ENCODE measurements at places on chromosomes 11 and 22.
A peak's percentile ranks its signal among the peaks of the same experiment; 100 is the strongest.

DNA sequence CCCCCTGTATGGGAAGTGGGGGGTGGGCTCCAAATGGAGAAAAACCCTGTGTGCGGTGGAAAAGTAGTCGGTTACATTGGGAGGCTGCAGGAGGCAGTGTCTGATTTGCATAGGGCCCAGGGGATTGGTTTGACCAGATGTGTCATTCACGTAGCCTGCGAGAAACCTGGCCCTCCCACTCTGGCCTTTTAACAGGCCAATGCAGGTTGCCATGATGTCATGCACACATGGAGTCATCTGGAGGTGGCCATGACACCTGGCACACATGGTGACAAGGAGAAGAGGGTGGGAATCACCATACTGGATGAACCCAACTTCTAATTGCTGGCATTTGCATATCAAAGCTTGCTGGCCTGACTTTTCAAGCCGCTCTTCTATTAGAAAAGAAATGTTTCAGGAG, 50.6 kb downstream of the FAM181B start:
- no peak for DNase-seq

DNA sequence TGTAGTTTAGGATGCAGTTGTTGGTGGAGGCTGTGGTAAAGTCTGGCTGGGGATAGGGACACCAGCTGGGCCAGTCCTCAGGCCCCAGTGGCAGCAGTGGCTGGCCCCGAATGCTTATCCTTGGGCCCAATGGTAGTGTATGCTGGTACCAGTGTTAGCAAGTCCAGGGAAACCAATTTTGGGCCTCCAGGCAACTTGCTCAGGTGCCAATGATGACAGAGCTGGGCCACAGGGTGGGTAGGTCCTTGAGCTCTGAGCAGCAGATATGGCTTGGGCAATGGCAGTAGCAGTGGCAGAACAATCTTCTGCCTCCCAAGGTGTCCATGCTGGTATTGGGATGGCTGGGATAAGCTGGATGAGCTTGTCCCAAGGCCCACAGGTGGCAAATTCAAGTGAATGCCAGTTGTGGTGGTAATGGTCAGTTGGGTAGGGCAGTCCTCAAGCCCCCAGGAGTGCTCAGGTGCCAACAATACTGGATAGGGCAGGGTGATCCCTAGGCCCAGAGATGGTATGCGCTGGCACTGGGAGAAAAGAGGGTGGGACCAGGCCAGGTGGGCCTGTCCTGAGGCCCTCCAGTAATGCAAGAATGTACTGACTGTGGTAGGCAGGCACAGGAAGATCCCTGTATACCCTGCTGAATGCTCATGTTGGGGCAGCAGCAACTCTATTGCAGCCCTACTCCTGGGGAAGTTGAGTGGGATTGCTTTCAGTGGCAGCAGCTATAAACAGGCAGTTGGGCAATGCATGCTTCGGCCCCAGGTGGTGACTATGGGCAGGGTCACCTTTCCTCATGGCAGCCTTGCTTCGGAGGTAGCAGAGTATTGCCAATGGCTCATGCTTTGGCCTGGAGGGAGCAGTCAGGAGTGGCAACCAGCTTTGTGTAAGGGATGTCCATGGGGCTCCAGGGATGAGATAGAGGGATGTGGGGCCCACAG, 54.7 kb downstream of the KCNQ1OT1 start:
- no peak for DNase-seq

DNA sequence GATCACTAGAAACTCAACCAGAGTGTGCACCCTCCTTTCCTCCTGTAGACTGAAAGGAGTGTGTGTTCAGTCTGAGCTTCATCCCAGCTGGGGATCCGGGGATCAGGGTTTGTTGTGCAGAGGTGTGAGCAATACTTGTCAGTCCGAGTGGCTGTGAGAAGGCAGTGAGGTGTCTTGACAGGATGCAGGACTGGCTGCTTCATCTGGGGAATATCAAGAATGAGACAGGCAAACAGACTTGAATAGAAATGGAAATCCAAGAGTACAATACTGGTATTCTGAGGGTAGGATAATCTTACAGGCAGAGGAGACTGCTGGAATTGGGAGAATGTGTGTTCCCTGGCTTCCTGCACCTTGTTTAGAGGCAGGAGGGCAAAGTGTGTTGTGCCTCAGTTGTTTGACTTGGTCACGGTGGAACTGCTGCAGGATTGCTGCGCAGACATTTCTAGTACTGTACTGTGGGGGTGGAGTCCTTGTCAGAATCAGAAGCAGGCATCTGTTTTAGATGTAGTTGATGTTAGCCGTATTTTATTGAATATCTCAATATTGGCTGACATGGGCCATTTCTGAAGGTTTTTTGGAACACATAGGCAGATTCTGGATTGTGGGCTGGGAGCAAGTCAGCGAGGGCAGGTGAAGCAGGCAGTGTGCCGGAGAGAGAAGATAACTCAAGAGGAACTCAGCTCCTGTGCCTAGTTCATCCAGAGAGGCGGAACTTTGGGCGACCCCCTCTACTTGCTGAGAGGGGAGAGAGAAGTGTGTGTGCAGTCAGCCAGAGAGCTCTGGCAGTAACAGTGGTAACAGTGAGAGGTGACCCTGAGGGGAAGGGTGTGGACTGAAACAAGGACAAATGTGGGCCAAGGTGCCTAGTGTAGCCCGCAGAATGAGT, 27.1 kb upstream of the GRK2 start:
- no peak for DNase-seq

DNA sequence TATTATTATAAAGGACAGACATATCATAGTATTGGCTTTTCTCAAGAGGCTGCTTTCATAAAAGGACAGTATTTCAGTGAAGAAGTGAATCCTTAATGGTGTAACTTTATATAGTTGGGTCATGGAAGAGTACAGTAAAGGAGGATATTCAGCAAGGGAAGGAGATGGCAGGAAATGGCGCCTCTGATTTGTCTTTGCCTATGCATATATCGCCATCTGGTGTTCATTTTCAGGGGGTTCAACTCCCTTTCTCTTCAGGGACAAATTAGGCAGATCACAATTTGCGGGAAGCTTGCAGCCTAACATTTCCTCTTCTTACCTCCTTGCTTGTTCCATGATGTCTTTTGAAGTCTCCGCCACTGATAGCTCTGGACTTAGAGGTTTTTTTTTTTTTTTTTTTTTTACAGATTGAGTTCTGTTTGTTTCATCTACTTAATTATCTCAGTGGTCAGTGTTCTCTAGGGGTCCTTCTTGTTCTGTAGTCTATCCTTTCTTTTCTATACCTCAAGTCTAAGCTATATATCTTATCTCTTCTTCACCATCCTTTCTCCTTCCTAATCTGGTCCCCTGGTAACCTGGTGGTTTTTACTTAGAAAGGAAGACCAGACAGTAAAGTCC, 21.8 kb upstream of the RRM1 start:
- peak; percentile 55 for DNase-seq

DNA sequence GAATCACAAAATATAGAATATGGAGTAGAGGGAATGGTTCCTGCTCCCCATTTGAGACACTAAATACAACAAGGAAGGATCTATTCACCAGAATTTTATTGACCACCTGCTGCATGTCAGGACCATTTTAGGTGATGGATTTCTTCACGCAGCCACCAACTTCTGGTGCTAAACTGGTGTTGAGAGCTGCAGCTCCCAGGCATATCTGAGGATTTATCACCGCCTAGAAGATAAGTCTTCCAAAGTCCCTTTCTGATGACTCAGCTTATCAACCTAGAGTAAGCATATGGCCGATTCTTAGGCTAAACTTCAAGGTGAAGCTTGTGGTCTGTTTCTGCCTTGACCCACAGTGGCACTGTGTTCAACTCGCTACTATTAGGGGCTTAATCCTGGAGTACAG, 6.7 kb downstream of the DDI1 start:
- no peak for DNase-seq

- no peak for DNase-seq
Observed at GRCh38 chr11:63212742-63213141, 30.7 kb downstream of the SLC22A25 start.

DNA sequence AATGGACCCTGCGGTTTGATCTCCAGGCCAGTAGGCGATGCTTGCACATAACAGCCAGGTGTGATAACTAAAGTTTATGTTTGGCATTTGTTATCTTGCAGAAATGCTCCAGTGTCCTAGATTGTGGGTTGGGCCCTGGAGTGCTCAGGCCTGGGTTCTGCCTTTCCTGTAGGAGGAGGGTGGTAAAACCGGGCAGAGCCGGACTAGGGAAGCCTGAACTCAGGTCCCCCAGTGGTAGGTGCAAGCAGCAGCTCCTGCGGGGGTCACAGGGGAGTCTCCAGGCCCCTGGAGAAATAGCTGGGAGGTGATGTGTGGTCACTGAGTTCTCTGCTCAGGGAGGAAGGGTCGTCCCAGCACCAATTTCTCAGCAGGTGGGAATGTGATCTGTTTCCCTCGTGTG, 538.3 kb upstream of the ANO3 start:
- DNase-seq, result no peak

- DNase-seq, result no peak
Observed at GRCh38 chr22:48663297-48663696, 1164.4 kb downstream of the BRD1 start.

DNA sequence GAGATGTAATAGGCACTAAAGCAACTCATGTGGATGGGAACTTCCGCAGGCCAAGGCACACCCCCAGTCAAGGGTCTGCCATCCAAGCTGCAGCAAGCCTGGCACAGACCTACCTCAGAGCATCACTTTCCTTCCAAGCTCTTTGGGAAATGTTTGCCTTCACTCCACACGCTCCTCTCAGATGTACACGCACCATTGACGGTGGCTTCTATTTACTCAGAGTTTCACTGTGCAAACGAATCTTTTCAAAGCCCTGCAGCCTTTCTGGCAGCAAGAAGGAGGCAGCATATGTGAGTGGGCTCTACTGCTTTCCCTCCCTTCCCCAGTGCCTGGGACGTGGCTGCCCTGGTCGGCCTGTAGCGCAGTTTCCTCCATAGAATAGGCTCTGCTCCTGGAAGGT, 60.9 kb upstream of the USP47 start:
- DNase-seq, result no peak

DNA sequence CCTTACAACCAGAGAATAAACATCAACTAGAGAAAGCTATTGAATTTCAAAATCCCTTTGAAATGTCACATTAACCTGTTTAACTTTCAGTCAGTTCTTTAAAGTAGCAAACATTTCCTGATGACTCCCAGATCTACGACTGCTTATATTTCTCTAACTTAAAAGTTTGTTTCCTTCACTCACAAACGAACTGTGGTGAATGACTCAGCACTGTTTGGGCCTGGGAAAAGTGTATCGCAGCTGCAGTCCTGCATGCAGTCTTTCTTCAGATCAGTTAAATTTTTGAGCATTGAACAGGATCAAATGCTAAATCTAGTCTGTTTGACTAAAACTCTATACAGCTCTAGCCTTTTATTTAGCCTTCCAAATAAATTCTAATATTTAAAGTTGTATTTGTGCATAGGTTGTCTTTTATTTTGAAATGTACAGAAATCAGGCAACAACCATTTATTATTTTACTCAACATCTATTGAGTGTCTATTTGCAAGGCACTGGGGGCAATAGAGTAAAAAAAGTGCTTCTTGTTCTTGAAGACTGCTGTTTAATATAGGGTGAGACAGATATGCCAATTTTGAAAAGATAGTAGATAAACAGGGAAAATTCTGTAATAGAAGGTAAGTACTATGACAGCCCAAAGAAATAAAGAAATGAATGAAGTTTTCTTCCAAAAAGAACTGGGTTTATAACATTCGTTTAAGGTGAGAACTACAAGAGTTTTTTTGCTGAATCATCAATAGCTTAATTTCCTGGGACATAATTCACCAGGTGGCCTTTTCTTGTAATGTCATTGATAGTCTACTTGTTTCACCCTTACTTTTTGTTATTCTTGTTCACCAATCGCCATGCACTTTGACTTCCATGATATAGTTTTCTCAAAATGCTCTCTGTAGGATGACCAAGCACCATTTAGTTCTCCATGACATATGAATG, 235.4 kb downstream of the METTL15 start:
- no peak for DNase-seq

DNA sequence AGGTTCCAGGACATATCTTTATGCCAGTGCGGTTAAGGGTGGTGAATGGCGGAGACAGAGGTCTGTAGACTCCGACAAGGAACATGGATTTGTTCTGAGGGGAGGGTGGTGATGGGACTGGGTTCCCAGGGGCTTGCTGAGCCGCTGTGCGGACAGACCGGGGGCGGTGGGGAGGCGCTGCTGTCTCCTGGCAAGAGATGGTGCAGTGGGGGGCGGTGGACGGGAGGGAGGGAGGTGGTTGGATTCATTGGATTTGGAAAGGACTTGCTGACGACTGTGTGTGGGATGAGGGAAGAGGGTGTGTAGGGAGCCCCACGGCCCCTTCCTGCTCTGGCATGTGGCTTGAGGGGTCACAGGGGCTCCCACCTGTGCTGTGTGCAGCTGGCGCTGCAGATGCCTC, 43.2 kb downstream of the FLRT1 start:
- DNase-seq, result no peak

- DNase-seq, result no peak
Observed at GRCh38 chr11:64935359-64936081, at the start of gene GPHA2. TSS of gene GPHA2 (minus strand) at chr11:64935893. CDS start at chr11:64935460, 433 bp downstream.

- no peak for DNase-seq
Observed at GRCh38 chr22:37556710-37557109, 3.6 kb upstream of the CDC42EP1 start.

DNA sequence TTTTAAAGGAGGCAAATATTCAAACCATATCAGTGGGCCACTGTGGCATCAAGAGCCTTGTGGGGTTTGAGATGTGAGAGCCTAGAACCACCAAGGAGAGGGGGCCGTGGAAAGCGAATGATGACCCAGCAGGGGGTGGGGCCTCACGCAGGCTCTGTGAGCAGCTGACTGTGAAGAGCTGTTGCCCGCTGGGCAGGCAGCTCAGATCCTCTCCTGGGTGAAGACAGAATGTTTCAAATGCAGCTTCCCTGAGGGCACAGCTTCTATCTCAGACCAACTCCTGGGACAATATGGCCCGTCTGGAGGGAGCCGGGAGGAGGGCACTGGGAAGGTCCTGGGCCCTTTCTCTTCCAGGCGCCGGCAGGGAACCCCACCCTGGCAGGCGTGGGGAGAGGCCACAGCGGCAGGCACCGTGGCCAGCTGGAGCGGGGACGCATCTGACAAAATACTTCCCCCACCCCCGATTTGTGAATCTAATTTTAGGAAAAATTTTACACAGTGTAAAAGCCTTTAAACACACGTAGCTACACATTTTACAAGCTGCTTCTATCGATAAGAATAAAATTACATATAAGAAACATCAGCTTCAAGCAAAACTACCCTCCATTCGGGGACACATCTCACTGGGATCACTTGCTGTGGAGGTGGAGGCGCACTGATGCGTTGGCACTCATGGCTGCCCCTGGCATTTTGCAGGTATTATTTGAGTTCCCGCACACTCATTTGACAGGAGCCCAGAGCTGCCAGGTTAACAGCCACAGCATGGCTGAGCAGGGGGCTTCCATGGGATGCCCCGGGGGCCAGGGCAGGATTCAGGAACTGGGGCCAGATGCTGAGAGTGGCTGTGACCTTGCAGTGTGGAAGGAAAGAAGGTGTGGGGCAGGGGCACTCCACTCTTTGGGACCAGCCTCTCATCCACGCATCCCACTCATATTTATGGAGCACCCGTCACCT, 40.3 kb downstream of the PARVG start:
- no peak for DNase-seq

DNA sequence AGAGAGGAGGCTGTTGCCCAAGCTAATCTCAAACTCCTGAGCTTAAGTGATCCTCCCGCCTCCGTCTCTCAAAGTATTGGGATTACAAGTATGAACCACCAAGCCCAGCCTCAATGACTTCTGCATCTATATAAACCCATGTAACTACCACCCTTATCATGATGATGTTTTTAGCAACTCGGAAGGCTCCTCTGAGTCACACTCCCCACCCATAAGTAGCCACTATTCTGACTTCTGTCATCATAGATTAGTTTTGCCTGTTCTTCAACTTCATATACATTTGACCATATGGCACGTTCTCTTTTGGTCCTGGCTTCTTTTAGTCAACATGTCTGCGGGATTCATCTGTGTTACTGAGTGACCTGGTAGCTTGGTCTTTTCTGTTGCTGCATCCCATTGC, 6.4 kb upstream of the FOSL1 start:
- no peak for DNase-seq

- no peak for DNase-seq
Observed at GRCh38 chr11:32056438-32056837, 34.4 kb upstream of the RCN1 start.
